ENCODE measurements at places on chromosomes 6 and 20.

- peak; percentile 45 for DNase-seq
Measured at GRCh38 chr20:8018958-8019245, 659 bp downstream of the TMX4 start.

DNA sequence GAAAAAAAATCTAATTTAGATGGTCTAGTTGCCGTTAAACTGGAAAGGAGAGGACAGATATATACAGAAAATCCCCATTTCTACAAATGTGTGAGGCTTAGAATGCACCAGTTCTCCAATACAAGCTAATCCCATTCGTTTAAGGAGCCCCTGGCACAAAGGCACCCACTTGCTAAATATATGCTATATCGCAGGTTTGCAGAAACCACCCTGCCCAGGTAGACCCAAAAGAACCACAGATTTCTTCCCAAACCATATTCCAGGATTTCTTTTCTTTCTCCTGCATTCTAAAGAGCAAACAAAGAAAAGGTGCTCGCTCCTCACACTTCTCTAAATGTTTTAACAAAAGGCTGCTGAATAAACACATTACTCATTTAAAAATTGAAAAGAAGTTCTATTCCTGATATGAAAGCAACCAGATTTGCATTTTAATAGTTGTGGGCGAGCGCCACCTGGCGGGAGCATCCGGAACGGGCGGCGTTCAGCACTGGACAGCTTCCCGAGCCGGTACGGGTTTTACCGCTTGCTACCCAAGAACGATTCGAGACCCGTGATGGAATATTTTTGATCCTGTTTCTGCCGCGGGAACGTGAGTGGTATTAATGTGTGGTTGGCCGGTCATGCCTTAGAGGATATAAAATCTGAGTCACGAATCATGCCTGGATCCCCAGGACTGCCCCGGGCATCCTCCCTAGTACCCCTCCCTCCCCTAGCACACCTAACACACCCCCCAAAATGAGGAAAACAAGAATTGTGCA is 2.1 kb downstream of the PTPRT start:
- peak; percentile 66 for DNase-seq

DNA sequence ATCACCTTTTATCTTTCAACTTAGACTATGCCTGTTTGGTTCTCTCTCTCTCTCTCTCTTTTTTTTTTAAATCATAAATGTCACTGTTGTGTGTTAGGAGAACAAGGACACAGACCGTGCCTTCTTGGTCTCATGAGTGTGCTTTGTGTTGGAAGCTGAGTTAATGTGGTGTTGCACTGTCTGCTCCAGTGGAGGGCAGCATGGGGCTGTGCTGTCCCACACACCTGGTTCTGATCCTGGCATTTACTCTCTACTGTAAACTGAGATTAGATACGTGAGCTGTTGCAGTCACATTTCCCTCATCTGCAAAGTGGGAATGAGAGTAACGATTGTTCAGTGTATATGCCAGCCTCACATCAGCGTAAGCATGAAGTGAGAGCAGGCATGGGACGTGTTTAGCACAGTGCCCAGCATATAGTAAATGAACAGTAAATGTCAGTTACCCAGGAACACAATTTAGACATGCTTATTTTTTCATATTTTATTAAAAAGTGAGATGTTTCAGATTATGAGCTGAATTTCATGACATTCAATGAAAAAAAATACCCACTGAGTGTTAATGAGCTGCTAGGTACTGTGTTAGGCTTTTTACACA is 161.1 kb downstream of the FARS2 start:
- no peak for DNase-seq

DNA sequence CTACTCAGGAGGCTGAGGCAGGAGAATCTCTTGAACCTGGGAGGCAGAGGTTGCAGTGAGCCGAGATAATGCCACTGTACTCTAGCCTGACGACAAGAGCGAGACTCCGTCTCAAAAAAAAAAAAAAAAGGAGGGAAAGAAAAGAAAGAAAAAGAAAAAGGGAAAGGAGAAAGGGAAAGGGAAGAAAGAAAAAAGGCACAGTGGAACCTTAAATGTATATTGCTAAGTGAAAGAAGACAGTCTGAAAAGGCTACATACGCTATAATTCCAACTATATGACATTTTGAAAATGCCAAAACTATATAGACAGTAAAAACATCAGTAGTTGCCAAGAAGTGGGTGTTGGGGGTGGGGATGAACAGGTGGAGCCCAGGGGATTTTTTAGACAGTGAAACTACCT is 16.2 kb downstream of the PPIL4 start:
- DNase-seq, result no peak

GRCh38 chr20:32709632-32710121 is 33.6 kb downstream of the COMMD7 start:
- no peak for DNase-seq

GRCh38 chr6:161439093-161439492 is 165.2 kb upstream of the AGPAT4 start:
- no peak for DNase-seq

DNA sequence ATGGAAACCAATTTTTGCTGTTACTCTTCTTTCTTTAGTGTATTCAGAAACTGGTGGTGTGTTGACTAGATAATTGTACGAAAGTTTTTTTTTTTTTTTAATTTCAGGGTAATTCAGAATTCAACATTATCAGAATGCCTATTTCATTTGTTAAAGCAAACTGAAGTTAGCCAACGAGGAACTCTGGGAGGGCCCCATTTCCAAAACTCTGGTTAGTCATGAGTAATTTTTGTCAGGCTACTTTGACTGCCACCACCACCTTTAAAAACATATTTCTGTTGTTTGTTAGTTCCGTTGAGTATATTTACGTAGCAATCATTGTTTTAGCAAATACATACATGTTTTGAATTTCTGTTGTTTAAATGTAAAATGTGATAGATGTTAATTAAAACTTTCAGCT is 763 bp downstream of the ZKSCAN8 start:
- DNase-seq, result no peak

- no peak for DNase-seq
Measured at GRCh38 chr6:12791371-12791770, 74.8 kb downstream of the PHACTR1 start.

- no peak for DNase-seq
Measured at GRCh38 chr6:107357031-107357430, 102.3 kb downstream of the PDSS2 start.

DNA sequence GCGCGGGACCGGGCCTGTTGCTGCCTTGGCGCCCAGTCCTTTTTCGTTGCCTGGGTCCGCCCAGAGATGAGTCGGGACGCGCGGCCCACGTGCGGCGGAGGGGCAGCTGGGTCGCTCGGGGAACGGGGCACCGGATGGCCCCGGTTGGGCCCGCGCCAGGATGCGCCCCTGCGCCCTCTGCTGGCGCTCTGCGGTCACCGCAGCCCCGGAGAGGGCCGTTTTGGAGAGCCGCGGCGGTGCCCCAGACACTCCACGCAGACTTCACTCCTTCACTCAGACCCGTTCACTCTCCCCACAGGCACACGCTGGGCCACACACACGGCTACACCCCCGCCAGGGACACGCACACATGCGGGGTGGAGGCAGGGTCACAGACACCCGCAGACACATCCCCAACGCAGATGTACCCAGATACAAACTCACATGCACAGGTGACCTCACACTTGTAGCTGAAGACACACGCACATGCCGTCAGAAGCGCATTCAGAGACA is 38.8 kb downstream of the SRC start:
- DNase-seq, result peak; percentile 71

GRCh38 chr6:111522393-111523020 is 39.5 kb upstream of the REV3L start:
- no peak for DNase-seq

DNA sequence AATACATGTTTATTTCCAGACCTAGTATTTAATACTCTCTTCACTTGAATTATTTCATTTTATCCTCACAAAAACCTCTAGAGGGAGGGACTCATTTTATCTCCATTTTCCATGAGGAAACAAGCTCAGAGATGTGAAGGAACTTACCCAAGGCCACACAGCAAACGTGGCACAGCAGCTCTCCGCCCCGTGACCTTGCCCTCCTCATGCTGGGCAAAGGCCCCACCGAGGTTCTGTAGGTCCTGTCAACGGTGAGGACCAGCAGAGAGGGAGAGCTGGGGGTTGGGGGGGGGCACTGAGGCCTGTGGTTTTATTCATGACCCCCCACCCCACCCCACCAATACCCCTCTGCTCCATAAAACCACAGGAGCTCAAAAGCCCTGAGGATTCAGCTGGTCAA is 40.9 kb upstream of the TLDC2 start:
- DNase-seq, result no peak

- DNase-seq, result no peak
Measured at GRCh38 chr6:138485005-138485545, 14.2 kb downstream of the NHSL1 start.

- no peak for DNase-seq
Measured at GRCh38 chr20:61434341-61434781, 182.3 kb downstream of the CDH4 start.

GRCh38 chr6:5556011-5556410 is 294.7 kb downstream of the FARS2 start:
- no peak for DNase-seq

- DNase-seq, result no peak
Measured at GRCh38 chr20:54094268-54094580, 23.8 kb upstream of the BCAS1 start.

- DNase-seq, result no peak
Measured at GRCh38 chr6:42366011-42366705, 85.6 kb downstream of the TRERF1 start.

DNA sequence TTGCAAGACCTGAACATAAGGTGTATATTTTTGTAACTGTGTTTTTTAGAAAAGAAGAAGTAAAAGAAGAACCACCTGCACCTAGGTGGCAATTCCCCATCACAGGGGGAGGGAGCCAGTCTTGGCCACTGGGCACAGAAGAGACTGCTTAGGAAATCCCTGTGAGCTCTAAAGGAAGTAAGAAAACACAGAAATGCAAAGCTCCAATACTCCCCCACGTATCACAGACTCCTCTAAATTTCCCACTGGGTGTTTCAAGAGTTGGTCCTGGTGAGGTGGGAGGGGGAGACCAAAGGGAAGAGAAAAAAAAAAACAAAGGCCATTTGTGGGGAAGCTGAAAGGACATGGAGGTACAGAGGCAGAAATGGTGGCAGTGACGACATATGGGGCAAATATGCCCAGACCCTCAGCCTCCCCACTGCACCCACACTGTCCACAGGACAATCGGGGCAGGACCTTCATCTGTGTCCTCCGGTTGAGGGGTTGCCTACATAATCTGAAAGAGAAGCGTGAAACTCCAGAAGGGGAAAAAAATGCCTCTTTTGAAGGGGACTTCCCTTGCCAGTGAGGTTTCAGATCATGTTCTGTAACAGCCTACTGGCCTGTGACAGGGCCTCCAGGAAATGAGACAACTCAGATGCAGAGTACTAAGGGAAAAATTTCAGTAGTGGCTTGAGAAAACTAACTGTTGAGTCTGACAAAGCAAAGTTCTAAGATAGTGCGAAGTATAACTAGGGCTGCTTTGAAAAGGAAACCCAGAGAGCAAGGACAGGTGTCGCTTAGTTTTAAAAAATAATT is 226.2 kb upstream of the MARCKS start:
- DNase-seq, result no peak

DNA sequence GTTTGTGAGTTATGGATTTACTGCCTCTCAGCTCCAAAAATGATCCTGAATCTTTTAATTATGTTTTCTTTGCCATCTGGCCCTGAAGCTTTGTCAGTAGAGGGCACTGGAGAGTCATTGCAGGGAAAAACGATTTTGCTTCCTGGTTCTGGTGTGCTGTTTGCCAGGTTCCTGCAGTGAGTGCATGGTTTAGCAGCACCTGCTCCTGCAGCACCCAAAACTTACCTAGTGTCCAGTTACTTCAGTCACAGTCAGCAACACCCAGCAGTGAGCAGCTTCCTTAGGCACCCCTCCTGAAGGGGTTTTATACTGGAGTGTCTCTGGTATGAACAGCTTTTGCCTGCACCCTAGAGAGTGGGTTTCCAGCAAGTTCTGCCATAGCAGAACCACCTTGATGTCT is 6.0 kb upstream of the TRIM26 start:
- no peak for DNase-seq

DNA sequence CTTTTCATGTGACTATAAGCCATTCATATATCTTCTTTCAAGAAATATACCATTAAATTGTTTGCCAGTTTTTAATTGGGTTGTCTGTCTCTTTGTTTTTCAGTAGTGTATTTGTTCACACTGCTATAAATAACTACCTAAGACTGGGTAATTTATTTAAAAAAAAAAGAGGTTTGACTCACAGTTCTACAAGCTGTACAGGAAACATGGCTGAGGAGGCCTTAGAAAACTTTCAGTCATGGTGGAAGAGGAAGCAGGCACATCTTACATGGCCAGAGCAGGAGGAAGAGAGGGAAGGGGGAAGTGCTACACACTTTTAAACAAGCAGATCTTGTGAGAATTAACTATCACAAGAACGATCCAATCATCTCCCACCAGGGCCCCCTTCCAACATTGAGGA is 255.3 kb downstream of the EPM2A start:
- no peak for DNase-seq

DNA sequence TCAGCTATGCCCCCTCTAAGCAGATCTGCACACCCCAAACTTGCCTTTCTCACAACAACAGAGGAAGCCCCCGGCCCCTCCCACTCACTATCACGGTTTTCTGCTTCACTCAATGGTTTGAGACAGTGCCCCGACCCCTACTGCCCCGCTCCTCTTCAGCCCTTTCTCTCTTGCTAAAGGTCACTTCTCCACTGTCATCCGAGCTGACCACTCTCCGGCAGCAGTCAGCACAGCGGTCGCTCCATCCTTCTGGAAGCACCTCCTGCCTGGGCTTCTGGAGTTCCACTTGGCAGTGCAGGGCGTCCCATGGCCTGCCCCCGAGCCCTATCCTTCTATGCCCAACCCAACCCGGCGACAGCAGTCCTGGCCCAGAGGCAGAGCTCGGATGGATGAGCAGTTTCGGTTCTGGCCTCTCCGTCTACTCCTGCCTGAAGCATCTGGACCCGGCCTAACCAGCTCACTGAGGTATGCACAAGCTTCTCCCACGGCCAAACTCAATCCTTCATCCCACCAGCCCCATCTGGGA is 4.1 kb downstream of the CTSZ start:
- DNase-seq, result no peak

- DNase-seq, result no peak
Measured at GRCh38 chr6:29112135-29112534, 4.3 kb downstream of the OR2J3 start.

DNA sequence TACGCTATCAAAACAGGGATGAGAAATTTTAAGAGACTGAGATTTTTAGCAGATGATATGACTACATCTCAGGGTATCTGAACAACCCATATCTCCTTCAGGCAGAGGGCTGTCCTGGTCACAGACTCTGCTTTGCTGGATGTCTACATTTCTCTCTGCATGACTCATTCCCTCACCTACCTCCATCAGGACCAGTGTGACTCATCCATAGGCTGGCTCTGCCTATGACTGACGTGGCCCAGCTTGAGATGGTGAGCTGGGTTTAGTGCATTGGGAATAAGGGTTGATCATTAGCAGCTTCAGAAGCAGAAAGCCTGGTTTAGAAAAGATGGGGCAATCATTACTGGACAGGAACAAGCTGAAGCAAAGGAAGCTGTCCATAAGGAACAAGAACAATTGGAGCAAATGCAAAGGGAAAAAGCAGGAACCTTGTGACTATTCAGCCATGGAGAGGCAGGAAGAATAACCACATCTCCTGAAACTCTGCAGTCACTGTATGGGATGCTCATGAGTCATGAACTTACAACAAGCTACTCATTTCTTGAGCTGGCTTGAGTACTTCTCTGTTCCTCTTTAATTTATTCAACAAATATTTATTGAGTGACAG is 86.4 kb upstream of the CBLN4 start:
- DNase-seq, result no peak
